ENCODE measurements at places on chromosomes 4 and X.
A peak's percentile ranks its signal among the peaks of the same experiment; 100 is the strongest.

GRCh38 chr4:185210102-185210981, 944 bp downstream of the SNX25 start:
- peak; percentile 4 for DNase-seq

DNA sequence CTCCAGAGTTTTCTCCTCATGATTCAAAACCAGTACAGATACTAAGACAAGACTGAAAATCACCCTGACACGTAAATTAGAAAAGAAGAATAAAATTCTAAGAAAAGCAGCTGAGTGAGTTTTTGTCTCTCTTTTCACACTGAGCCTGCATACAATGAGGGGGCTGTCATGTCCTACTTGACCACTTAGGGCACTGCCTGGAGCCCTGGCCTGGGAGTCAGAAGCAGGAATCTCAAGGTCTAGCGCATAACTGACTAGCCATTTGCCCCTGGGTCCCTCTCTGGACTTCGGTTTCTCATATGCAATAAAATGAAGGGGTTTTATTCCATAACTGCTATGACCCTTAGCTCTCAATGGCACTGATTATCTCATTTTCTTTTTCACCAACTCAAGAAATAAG, 36.7 kb upstream of the SLC25A4 start:
- DNase-seq, result no peak

DNA sequence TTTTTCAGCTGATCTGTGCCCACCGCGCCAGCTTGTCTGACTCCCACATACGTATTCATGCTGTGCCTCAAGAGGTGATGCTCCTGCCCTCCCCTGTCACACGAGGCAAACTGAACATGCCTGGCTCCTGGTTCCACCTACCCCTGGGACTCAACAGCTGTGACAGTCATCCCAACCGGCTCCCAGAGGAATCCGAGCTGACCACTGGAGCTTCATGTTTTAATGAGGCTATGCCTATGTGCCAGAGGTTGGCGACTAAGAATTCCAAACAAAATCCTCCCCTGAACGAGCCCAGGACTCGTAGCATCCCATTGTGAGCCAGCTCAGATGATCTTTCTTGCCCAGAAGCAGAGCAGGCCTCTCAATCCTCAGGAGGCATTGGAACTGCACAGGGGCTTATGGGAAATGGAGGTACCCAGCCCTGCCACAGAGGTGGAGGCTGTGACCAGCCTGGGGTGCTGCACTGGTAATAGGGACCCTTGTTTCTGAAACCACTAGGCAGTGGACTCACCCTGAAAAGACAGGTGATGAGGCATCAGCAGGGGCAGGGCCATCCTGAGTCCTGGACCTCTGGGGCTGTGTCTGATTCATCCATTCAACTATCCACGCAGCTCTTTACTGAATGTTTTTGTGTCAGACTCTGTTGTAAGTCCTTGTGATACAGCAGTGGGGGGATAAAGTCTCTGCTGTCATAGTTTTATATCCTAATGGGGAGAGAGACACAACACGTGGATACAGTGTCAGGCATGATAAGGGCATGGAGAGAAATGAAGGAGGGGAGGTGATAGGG, 325.0 kb downstream of the EVC2 start:
- DNase-seq, result no peak

DNA sequence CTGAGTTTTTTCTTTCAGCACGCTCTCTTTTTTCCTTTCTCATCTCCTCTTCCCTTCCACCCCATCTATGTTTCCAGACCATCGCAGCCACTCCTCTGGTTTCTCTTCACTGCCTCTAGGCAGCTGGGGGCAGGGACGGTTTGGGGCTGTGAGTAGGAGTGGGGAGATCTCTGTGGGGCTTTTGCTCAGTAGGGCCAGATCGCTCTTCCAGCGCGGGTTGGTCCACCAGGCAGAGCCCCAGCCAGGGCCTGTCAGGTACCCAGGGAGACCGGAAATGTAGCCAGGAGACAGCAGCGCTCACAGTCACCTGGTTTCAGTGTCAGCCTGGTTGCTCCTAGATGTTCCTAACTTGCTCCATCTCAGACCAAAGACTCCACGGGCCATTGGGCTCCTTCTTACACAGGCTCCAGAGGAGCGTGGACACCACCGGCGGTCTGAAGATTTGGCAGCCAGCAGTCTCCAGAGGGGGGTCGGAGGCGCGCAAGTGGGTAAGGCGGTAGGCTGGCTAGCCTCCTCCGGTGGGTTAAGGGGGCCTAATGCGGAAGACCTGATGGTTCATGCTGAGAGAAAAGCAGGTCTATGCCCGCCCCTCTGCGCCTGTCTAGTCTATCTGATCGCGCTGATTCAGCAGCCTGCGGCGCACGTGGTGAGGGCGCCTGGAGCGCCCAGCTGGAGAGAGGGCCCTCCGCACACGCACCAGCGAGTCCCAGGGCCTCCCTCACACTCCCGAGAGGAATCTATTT, 1.8 kb downstream of the FGF5 start:
- peak; percentile 4 for DNase-seq

DNA sequence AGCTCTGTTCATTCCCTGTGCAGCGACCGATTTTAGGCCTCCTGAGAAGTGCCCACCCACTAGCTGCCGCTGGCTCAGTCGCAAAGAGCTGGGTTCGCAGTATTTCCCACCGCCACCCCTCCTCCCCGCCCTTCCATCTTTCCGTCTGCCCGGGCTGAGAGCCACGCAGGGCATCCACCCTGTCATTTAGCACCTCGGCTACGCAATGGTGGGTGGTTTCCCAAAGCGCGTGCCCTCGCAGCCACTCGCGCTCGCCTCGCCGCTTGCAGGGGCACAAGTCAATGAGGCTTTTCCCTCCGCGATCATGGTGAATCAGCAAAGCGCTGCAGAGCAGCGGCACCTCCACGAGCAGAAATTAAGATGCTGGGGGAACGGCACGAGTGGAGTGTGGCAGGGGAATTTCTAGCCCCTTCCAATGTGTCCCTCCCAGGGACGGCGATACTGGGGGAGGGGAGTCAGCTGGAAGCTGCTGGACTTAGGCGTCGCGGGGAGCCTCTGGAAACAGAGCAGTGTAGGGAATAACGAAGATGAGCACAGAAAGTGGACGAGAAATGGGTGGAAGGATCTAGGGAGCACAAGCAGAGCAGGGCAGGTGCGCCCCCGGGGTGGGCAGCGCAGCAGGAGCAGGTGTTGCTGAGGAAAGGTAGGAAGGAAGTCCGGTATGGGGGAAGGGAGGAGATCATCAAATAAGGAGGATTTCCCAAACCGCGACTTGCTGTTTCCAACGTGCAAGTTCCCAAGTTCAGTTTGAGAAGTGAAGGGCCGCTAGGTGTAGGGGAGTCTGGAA, 2.4 kb upstream of the PTCHD1 start:
- no peak for DNase-seq

DNA sequence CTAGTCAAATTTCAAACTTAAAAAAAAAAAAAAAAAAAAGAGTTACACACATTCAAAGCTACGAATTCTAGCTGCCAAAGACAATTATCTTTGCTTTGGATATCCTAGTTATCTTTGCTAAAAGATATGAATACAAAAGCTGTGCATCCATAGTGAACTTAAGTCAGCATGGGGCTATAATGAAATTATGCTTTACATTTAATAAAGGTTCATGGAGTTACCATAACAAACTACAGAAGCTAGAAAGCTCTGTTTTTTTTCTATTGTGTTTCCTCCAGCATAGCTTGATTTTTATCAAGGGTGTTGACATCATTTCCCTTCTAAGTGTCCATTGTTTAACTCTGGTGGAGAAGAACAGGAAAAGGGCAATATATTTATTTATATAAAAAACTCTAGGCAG, 234.1 kb downstream of the ANKRD50 start:
- DNase-seq, result no peak

Data from RCC 7860 (cell line).